ENCODE measurements at places on chromosomes 3 and 15. TPM values are rescaled to one million over a fixed set of nuclear protein-coding genes. Genes with fewer than 3 reads are reported as not detected.

The TRIM71 gene
- not detected for total RNA-seq

The GOLGA6L7 gene
- total RNA-seq, result not detected

The NXPE3 gene
- total RNA-seq, result 25.2 TPM

The PLSCR2 gene
- total RNA-seq, result not detected

The GOLGA8M gene
- 2.5 TPM for total RNA-seq

The THAP10 gene
- 4.6 TPM for total RNA-seq

The HRG gene
- not detected for total RNA-seq

The ZNF592 gene
- total RNA-seq, result 3.3 TPM

All from uterine smooth muscle cell (primary cell).